ENCODE measurements at places on chromosomes 16 and 17.

DNA sequence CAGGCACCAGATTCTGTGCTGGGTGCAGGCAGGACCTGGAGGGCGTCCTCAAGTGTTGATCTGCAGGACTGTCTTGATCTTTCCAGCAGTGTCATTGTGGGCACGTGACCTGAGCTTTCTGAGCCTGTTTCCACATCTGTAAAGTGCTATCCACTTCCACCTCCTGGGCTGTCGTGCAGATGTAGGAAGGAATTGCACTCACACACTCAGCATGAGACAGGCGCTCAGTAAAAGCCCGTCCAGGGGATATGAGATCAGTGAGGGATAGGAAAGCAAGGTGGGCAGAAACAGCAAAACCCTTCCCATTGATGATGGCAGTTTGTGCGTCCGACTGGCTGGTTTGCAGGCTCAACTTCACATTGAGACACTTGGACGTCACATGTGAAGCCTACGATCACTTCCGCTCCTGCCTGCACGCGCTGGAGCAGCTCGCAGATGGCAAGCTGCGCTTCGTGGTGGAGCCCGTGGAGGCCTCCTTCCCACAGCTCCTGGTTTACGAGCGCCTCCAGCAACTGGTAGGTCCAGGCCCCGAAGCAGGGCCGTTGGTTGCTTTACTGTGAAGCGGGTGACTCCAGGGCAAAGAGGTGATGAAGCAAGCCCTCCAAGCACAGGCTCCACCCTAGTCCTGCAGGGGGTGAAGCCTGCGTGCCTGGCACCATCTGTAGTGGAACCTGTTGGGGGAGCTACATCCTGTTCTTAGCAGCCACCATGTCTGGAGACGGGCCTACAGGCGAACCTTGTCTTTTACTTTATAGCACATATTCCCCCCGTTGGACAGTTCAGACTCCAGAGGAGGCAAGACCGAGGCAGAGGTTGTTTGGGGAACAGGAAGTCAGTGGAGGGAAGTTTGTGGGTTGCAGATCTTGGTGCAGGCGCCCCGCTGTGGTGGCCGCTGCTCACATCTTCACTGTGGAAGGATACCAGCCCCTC, 23.0 kb downstream of the METTL22 start:
- no peak for DNase-seq

- DNase-seq: no peak
These were observed 158.7 kb downstream of the FOXL1 start for GRCh38 chr16:86737083-86737482.

DNA sequence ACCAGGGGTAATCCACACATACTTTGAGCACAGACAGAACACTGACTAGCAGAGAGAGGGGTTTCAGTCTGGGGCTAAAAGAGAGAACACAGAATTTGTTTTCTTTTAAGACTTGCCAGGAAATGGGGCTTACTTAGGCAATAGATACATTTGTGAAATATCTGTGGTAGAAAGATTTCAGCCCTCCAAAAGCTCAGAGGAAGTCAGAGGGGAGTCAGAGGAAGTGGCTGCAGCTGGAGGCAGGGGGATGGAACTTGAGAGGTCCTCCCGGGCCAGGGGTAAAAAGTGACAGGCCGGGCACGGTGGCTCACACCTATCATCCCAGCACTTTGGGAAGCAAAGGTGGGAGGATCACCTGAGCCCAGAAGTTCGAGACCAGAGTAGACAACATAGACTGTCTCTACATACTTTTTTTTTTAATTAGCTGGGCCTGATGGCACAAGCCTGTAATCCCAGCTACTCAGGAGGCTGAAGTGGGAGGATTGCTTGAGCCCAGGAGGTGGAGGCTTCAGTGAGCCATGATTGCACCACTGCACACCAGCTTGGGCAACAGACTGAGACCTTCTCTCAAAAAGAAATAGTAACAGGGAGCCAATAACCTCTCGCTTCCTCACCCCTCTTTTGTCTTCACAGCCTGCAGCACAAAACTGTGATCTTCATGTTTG, 49.9 kb downstream of the NLRC5 start:
- DNase-seq: peak; percentile 62

DNA sequence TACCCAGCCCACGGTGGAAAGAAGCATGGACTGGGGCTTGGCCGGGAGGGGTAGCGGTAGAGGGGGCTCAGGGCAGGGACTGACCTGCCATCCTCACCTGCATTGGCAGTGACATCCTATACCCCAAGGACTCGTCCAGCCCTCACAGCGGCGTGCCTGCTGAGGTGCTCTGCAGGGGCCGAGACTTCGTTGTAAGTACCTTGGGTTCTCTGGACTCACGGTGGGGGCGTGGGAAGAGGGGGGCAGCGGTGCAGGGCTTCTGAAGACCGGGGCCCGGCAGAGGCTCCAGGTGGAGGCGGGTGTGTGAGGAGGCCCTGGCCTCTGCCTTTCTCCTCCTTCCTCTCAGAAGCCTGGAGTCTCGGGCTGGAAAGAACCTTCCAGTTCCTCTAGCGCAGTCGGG, 25.5 kb downstream of the POLR3E start:
- no peak for DNase-seq

GRCh38 chr16:64907844-64908243, 214.0 kb downstream of the CDH11 start:
- DNase-seq: no peak

DNA sequence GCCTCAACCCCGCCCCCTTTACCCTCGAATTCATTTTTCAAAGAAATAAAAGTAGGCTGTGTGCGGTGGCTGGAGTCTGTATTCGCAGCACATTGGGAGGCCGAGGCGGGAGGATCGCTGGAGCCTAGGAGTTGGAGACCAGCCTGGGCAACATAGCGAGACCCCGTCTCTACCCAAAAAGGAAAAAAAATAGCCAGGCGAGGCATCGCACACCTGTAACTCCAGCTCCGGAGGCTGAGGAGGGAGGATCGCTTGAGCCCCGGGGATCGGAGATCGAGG, 671 bp upstream of the TOP2A start:
- DNase-seq: no peak

GRCh38 chr17:82698065-82698973, at the start of gene RAB40B:
TSS of gene RAB40B (minus strand) at chr17:82698698. CDS start at chr17:82698596, 102 bp downstream.
- peak; percentile 100 for DNase-seq

GRCh38 chr17:47427985-47428384, 102.9 kb upstream of the NPEPPS start:
- DNase-seq: no peak

- peak; percentile 51 for DNase-seq
These were observed 563.9 kb downstream of the TOX3 start for GRCh38 chr16:51982715-51983680.

All from AG08395 (cell line).